Gastroesophageal sphincter (tissue), 4 donors: ENCODE measurements at places on chromosomes 7 and 10.

DNA sequence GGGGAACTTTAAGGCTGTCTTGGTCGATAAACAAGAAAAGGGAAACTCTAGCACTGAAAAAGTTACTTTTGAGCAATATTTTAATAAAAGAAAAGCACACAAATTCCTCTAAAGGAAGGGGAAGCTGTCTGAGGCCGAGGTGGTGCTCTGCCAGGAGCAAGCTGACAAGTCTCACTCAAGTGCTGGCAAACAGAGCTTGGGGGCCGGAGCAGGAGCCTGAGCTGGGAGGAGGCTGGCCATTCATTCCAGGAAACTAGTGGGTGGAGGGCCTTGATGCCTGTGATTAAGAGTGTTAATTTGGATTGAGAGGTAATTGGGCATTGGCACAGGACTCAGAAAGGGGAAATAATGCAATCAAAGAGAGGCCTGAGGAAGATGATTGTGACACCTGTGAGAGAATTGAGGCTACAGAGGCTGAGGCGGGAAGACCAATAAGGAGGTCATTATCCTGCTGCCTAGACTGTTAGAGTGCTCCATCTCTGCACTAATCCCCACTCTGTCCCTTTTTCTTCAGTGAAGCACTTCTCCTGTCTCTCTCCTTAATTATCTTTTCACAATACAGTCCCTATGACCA lies 154.9 kb upstream of the COL1A2 start:
- peak; percentile 41 for ATAC-seq

DNA sequence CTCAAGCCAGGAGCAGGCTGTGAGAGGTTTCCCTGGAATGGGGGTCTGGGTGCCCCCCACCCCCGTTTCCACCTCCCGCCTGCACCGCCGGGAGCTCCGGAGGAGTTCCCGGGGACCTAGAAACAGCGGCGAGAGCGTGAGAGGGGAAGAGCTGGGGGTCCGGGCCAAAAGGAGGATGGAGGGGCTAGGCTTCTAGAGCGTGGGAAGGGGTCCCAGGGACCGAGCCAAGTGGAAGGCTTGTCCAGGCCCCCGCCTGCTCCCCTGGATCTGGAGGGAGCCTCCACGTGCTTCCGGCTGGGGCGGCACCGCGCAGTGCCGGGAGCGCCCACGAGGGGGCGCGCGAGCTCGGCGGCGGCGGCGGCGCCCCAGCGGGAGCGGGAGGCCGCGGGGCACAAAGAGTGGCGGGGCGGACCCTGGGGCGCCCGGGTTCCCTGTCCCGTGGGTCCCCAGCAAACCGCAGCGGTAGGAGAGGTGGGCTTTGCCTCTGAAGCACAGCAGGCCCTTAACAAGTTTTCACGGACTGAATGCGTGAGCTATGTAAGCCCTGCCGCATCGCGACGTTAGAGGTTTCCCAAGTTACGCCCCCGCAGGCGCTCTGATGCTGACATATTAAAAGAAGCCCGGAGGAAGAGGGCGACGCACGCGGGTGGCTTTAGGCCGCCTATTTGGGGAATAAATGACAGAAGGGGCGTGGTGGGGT lies 104.4 kb upstream of the LRRC4 start:
- ATAC-seq = peak; percentile 89

DNA sequence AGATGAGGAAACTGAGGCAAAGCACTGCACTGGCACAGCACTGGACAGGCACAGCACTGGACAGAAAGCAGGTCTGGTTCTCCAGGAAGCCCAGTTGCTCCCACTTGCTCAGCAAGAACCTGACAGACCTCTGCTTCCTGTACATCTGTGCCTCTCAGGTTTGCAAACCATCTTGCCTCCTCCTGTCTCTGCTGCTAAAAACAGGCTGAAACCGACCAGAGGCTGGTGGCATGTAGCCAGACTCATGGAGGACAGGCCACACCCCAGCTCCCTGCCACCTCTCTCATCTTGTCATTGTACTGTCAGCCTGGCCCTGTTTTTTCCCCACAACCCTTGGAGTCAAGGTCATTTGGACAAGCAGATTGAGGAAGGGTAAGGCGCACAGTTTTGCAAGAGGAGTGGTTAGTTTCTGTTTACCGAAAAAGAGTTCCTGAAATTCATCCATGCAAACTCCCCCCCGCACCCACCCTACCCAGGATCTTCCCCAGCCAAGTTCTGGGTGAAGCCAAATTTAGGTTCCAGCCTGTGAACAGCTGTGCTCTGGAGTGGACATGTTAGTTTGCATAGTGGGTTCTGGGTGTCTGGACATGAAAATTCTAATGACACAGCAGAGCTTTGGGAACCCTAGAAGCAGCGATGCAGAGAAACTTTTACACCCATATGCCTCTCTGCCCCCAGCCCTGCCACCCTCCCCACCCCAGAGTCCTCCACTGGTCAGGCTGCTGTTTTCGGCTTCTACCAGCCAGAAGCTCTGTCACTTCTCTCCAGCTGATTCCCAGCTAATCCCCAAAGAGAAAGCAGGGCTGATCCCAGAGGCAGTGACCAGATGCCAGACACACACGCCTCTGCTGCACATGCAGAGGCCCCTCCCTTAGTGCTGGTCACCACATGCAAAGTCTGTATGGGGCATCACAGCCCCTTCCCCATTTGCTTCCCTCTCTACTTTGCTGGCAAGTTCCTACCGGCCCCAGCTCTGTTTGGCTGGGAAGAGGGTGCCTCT lies 8.5 kb upstream of the C10orf105 start:
- peak; percentile 76 for ATAC-seq

GRCh38 chr7:94656925-94657731 lies 1.2 kb upstream of the SGCE start:
- ATAC-seq = no peak

DNA sequence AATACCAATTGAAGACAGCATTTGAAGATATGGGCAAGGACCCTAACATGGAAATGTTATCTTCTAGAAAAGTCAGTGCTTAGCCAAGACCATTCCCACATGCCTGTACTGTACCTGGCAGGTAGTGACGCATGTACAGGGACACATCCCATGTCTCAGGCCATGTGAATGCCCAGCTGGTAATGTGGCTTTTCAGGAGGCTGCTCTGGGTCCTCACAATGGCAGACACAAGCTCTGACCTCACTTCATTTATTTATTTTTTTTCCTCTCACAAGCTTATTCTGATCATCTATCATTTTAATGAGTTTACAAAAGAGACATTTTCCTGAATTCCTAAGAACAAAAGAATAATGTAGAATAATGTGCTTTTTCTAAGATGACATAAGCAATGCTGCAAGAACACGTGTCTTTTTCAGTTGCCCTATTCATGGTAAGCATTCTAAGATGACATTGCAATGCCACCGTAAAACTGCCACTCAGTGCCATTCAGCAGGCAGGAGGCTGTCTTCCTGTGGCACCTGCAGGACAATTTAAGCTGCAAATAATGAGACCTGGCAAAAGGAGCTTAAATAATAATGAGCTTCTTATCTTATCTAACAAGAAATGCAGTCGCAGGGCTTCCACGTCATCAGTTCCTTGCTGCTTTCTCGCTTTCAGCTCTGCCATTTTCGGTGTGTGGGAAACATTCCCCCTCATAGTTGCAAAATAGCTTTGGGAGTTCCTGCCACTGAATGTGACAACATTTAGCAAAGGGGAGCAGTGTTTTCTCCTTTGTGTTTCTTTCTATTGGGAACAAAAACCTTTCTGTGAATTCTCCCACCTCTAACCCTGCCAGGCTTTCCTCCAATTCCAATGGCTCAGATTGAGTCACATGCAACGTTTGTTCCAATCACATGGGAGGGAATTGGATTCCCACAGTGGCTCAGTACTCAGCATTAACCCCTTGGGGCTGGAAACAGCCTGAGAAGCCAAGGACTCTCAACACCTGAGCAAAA lies 113.0 kb downstream of the SEC23IP start:
- no peak for ATAC-seq

- ATAC-seq = peak; percentile 8
Observed at GRCh38 chr7:5614600-5614999, 166.9 kb downstream of the RNF216 start.

- peak; percentile 78 for ATAC-seq
Observed at GRCh38 chr7:34320926-34321661, 336.9 kb upstream of the NPSR1 start.

DNA sequence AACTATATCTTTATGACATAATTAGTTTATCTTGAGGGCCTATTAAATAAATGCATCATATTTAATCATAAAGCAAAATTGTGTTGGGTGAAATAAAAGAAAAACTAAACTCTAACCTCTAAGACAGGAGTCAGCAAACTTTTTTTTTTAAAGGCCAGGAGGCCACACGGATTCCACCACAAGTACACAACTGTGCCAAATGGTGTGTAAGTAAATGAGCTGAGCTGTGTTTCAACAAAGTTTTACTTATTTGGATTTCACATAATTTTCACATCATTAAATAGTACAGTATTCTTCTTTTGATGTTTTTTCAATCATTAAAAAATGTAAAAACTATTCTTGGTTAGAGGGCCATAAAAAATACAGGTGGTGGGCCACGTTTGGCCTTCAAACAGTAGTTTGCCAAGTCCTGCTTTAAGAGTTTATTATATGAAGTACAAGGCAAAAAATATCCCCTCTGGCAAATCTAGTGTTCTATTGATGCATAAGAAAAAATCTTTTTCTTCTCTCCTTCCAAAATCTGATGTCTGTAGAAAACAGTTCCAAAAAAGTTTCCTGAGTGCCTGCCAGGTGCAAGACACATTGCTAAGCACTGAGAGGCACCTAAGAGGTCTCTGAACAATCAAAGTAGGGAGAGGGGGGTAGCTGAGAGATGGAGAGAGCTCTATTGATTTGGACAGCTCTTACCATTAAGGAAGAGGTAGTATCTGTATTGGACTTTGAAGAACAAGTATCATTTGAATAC lies 26.5 kb upstream of the SPOCK2 start:
- no peak for ATAC-seq

DNA sequence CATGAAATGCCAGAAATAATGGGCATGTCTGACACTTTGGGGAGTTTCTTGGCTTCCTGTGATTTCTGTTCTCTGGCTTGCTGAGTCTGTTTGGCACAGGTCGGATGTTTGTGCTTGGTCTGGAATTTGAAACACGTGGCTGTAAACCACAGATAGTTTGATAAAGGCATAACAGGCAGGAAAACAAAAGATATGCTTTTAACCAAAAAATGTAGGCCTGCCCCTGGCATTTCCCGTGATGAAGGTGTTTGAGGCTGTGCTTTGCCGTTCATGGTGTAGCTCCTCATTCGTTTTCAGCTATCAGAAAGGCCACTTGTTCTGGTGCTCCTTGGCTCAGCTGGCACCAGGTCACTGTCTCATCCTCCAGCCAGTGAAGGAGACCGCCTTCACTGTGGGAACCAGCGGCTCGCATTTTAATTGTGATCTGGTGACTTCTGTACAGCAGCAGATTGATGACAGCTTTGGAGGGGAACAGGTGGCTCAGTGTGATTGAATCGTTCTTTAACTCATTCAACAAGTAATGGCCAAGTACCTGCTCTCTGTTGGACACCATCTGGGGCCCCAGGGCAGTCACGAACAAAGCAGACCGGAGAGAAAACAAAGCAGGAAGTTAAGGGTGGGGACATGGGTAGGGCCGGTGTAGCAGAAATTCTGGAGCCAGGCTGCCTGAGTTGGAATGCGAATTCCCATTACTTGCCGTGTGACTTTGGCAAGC lies 111.5 kb downstream of the CCNY start:
- ATAC-seq = no peak

DNA sequence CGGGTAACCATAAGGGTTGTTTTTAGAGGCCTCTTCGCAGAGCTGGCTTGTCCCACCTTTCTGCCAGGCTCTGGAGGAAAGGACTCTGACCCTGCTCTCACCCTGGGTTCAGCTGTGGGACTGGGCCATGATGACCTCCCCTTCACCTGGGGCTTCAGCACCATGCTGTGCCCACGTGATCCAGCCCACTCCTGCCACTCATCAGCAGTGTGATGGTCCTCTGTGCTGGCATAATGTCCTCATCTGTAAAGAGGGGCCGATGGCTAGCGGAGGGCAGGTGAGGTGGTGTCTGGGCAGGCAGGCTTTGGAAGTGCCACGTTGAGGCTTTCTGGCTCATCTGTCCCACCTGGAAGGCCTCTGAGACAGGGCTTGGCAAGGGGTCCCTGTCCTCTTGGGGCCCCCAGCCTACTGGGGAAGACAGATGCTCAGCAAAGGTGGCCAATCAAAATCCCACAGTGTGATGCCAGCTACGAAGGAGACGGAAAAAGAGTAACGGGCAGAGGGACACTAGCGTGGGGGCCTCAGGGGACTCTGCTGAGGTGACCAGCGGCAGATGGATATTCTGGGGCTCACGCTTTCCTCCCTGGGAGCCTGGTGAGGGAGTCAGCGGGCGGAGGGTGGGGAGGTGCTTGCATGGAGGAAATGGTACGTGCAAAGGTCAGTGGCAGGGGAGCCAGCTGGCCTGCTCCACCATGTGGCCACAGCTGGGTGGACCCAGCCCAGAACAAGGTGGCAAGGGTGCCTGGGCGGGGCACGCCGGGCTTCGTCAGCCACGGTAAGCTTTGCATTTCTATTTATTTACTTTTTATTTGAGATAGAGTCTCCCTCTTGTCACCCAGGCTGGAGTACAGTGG lies 5.4 kb downstream of the LRWD1 start:
- no peak for ATAC-seq

GRCh38 chr7:132145466-132145865 lies 430.8 kb downstream of the PLXNA4 start:
- ATAC-seq = peak; percentile 84

GRCh38 chr7:134463751-134464150 lies 4.9 kb upstream of the AKR1B1 start:
- no peak for ATAC-seq

- no peak for ATAC-seq
Observed at GRCh38 chr10:88848499-88848898, 3.1 kb downstream of the ANKRD22 start.

DNA sequence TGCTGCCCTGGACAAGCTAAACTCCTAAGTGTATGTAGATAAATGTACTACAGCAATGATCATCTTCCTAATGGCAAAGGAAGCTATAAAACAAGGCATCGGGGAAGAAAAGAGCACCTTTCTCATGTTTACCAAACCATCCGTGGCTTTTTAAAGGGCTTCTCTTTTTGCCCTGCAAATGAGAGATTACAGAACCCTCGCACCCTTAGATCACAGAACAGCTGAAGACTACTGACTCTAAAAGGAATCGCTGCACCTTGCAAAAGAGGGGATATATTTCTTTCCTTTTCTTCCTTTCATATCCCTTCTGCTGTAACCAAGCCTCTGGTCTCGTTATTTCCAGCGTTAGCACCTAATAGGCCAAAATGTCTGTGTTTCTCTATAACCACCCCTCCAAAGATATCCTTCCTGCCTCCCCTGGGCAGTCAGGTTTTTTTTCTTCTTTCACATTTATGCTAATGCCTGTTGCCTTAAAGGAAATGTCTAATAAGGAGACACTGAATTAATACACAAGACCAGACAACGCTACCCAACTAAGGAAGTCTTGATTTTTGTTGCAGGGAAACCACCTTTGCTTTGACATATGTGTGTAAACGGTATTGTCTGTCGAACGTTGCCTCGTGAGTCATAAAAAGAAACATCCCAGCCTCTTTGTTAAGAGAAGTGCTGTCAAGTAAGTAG lies 10.5 kb downstream of the ST8SIA6 start:
- no peak for ATAC-seq

- ATAC-seq = no peak
Observed at GRCh38 chr10:22900841-22901601, 26.8 kb upstream of the ARMC3 start.

GRCh38 chr7:120867932-120868331 lies 10.0 kb upstream of the TSPAN12 start:
- ATAC-seq = no peak

- ATAC-seq = no peak
Observed at GRCh38 chr10:16545116-16545736, 23.5 kb upstream of the C1QL3 start.
